ENCODE measurements at places on chromosomes 11 and 22. TPM values are rescaled to one million over a fixed set of nuclear protein-coding genes. Genes with fewer than 3 reads are reported as not detected.

- no peak for DNase-seq
Observed at GRCh38 chr11:66003291-66003690, 988 bp downstream of the BANF1 start.

Gene CNIH2
- 1.7 TPM for total RNA-seq

DNA sequence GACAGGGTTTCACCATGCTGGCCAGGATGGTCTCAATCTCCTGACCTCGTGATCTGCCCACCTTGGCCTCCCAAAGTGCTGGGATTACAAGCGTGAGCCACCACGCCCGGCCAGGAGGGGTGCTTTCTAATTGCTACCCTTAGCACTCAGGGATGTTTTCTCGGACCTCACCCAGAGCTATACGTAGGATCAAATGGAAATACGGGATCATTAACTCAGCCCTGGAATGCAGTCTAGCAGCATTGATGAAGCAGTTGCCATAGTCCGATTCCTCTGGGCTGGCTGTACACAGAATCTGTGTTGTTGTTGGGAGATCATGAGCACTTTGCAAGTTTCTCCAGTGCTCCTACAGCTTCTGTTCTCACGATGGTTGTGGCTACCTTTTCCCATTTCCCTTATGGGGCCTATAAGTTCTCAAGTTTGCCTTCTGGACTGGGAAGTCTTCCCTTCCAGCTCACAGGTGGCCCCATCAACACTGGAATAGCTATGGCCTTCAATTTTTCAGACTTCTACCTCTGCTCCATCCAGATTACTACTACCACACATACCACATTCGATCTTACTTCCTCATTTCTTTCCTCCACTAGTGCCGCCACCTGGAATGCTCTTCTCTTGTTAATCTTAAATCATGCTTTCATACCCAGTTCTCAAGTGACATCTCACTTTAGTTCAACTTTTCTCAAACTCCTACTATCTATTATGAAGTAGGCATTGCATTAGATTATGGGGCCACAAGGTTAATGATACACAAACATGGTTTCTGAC, 16.1 kb upstream of the PCF11 start:
- DNase-seq = no peak

GRCh38 chr11:123419731-123420452, 10.2 kb upstream of the GRAMD1B start:
- no peak for DNase-seq

DNA sequence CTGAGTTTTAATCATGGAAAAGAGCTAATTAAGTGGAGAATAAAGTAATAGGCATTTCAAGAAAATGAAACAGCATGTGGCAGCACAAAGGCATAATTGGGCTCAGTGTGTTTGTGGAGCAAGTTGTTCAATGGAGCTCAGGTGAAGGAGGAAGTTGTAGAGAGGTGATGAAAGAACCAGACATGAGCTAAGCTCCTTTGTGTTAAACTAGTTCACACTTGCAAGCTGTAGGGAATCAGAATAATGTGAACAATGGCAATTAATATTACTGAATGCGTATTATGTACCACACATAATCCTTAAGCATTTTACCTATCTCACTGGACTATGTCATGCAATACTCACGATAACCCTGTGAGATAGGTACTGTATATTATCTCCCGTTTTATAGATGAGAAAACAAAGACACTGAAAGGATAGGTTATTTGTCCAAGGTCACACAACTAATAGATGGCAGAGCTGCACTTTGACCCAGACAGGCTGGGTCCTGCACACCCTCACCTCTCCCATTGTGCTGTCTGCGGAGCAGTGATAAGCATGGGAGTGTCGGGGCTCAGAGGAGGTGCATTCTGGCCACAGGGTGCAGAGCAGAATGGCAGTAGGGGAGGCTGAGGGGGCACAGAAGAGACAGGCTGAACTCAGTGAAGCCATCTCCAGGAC, 8.9 kb downstream of the OLFML1 start:
- DNase-seq = no peak

Data from activated T-helper 1 cell treated with anti-CD3 and anti-CD28 coated beads, Interleukin-12 subunit alpha, Interleukin-12 subunit beta, Interleukin-2, Interleukin-4 antibody, amounts not matched to agents 30 ng/mL and 10 ng/mL and 1 ng/mL, durations not matched to agents 14 hours and 24 hours and 36 hours (primary cell).